Glomerular endothelial cell (primary cell): ENCODE measurements at places on chromosomes 7 and 10.
A peak's percentile ranks its signal among the peaks of the same experiment; 100 is the strongest.

DNA sequence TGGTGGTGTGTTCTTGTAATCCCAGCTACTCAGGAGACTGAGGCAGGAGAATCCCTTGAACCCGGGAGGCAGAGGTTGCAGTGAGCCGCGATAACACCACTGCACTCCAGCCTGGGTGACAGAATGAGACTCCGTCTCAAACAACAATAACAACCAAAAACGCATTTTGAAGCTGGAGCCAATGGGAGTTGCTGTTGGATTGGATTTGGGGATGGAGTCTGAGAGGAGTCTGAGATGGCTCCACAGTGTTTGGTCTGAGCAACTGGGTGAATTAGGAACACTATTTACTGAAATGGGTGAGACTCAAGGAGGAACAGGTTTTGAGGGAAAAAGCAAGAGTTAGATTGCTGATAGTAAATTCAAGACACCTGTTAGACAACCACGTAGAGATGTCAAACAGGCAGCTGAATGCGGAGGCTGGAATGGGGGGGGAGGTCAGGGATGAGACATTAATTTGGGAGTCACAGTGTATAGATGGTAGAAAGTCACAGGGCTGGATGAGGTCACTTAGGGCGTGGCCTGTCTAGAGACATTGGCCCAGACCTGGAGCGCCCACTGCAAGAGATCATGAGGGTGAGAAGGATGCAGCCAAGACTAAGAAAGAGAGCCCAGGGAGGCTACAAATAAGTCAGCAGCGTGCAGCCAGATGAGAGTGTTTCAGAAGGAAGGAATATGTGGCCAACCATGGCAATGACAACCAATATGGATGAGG is 56.4 kb downstream of the CYCS start:
- no peak for DNase-seq

- no peak for DNase-seq
Observed at GRCh38 chr7:49860293-49860692, 86.9 kb downstream of the VWC2 start.

GRCh38 chr10:88477343-88478085 is 105.6 kb downstream of the RNLS start:
- DNase-seq = no peak

GRCh38 chr10:11936389-11937152 is 106.0 kb downstream of the UPF2 start:
- DNase-seq = no peak

DNA sequence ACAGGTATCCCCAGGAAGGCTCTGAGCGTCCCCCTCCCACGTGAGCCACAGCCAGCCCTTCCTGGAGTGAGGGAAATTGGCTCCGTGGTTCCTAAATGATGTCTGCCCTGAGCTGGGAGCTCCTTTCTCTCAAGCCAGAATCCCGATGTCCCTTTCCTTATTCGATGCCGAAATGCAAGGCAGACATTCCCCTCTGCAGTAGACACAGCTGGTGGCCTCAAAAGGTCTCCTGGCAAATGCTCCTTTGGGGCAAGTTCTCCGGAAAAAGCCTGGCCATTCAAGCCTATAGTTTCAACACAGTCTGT is 98.9 kb downstream of the HIP1 start:
- DNase-seq = no peak

DNA sequence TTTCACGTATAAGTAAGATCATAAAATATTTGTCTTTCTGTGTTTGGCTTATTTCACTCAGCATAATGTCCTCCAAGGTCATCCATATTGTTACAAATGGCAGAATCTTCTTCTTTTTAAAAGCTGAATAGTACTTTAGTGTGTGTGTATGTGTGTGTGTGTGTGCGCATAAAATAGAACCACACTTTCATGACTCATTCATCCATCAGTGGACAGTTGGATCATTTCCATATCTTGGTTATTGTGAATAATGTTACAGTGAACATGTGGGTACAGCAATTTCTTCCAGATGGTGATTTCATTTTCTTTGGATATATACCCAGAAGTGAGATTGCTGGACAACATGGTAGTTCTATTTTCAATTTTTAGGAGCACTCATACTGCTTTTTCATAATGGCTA is 622.4 kb downstream of the NRG3 start:
- no peak for DNase-seq

DNA sequence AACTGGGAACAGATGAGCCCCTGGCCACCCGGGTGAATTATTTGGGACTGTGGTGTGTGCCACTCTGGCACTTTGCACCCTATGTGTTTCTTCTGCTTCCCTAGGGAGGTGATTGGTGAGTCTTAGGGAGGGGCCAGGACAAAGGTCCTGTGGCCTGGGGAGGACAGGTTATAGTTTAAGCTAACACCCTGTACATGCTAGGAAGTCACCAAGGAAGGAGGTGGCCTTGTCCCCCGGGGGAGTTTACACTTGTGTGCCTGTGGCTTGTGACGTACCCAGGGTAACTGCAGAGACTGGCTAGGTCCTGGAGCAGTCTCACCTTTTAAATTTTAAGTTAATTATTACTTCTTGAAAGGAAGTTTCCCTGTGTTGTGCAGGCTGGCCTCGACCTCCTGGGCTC is 196.2 kb downstream of the BAMBI start:
- DNase-seq = no peak

GRCh38 chr10:80691441-80691840 is 153.7 kb downstream of the SH2D4B start:
- DNase-seq = no peak

GRCh38 chr7:17150018-17150417 is 148.4 kb upstream of the AHR start:
- DNase-seq = no peak

DNA sequence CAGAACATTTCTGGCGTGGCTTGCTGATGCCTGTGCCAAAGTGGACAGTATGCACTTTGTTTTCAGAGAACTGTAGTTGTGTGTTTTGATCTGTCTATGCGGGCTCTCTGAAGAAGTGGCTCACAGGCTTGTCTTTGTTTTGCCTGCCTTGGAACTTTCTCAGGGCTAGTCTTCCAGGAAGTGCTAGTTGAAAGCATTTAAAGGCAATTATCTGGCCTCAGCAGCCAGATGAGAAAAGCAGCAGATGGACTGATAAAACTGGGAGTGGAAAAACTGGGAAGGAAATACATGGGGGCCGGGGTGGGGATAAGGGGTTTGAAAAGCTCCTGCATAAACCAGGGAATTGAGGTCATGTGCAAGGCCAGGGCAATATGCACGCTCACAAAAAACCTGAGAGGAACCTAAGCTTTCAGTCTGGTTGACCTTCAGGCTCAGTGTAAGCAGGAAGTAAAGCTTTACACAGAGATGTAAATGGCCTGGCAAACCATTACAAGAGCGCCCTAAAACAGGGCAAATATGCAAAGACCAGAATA is 94.5 kb downstream of the ZNF33B start:
- no peak for DNase-seq

GRCh38 chr7:141477865-141478264 is 73.3 kb upstream of the AGK start:
- DNase-seq = no peak

DNA sequence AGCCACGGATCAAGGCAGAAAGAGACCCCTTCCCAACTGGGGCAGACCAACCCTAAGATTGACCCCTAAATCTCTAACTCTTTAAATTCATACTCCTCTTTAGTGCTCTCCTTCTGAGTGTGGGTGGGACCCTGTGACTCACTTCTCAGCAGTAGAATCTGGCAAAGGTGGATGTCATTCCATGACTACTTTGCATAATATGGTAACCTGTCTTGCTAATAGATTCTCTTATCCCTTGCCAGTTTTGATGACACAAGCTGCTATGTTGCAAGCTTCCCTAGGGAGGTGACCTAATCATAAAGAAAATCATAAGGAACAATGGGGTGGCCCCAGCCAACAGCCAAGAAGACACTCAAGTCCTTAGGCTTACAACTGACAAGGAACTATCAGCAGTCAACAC is 155.4 kb upstream of the VWC2 start:
- no peak for DNase-seq

GRCh38 chr10:108598320-108598695 is 1325.0 kb downstream of the XPNPEP1 start:
- DNase-seq = no peak

GRCh38 chr7:103640031-103640779 is 194.2 kb upstream of the SLC26A5 start:
- no peak for DNase-seq

DNA sequence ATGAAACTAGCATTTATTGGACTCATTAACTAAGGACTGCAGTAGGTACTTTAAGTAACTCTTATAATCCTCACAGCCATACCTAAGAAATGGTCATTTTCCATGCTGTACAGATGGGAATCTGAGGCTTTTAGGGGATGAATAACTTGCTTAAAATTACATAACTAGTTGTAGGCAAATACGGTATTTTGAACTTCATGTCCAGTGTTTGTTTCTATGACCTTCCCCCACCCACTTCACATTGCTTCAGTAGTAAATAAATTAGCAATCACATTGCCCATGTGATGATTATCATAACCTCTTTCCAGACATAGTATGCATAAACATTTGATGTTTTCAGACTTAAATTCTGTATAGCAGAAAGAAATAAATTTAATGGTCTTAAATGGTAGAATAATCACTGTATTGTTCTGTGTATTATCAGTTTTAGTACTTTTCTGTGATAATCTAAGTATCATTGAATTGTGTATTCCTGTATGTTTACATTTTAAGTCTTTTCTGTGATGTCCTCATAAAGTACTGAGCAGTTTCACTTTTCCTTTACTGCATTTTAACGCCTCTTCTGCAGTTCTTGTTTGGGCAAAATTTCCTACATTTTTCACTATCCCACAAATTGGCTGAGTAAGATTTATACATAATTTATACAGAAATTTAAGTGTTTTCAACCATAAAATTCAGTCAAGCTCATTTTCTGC is 48.3 kb downstream of the ANKIB1 start:
- DNase-seq = no peak

DNA sequence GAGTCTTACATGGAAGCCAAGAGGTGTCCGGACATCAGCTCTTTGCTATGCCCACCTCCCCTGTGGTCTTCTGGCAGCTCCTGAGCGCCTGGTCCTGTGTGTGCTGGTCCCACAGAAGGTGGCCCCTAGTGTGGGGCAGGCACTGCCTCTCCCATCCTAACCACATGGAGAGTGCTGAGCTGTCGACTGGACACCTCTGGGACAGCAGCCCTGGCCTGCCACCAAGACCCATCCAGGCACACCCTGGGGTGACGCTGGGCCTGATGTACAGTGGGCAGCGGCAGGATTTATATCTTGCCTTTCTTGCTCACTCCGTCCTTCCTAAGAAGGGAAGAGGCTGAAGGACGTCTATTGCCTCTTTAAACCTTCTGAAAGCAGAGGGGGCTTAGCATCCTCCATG is 98.7 kb downstream of the EBF3 start:
- no peak for DNase-seq

DNA sequence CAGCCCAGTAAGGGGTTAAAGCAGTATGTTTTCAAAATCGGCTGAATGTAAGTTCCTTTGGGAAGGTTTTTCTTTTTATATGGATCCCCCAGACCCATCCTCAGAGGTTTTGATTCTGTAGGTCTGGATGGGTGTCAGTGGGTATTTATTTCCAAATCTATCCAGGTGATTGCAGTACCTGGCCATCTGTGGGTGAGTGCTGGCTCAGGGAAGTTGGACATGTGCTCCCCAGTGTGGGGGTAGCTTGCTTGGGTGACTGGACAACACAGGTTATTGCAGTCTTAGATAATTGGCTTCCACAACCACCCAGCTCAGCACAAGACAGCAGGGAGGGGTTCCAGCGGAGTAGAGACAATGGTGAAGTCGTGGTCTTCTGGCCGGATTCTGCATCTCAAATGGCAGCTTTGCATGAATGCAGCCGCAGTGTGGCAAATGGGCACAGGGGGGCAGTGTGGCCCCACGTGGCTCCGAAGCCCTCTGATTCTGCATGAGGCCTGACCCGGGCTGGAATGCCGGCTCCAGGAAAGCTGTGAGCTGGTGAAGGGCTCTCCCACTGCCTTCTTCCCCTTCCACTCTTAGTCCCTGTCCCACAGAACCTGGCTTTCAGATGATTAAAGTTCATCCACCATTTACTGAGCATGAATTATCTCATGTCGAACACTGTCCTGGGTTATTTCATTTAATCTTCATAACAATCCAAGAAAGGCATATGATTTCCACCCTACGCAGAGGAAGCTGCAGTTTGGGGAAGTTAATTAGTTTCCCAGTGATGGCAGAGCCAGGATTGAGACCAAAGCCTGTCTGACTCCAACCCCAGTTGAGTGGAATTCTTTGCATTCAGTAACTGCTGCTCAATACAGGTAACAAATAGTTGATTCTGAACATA is 64.5 kb upstream of the SYPL1 start:
- no peak for DNase-seq

DNA sequence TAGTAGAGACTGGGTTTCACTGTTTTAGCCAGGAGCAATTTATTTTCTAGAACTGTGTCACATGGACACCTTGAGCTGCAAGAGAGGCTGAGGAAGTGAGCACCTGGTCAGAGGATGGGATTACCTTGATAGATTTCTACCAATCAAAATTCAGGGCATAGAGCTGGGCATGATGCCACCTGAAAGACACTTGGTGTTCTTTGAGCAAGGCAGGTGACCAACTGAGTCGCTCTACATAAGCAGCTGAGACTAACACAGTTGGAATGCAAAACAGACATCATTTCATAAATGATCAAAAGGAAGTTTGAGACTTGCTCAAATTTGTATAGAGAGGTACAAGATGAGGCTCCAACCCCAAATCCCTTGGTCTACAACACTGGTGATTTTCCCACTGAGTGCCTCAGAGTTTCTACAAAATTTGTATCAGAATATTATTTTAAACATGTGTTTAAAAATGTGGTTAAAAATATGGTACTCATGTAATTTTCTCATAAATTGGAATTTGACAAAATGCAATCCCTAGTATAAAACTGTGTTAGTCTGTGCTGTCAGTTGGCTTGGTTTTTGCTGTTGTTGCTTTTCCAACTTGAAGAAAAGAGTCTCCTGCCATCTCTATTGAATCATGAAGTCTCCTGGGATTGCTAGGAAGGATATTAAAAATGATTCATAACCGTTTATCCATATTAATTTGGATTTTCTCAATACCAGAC is 156.4 kb upstream of the MDFIC start:
- DNase-seq = no peak

- DNase-seq = no peak
Observed at GRCh38 chr7:26117970-26118369, 34.0 kb upstream of the NFE2L3 start.

- DNase-seq = peak; percentile 50
Observed at GRCh38 chr10:9302140-9302746, 1247.8 kb downstream of the GATA3 start.

DNA sequence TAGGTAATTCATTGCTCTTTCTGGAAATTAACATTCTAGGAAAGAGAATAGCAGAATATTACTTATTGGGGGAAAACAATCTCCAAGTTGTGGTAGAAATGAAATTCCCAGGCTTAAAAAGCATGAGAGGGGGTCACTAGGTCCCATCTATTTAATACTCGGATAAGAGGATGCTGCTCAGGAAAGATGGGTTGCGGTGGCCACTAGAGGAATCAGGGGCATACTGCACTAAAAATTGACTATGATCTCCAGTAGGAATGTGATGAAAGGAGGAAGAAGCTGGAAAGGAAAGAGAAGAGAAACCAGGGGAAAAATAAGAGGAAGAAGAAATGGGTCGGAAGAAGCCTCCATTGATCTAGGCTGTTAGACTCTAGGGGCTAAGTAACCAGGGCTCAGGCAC is 192.8 kb downstream of the GPAM start:
- DNase-seq = no peak
